ENCODE measurements at places on chromosomes 5 and 9.

- DNase-seq, result no peak
These were observed 447.9 kb upstream of the SGCD start for GRCh38 chr5:155878991-155879575.

GRCh38 chr9:130243882-130244170, 21.7 kb upstream of the HMCN2 start:
- DNase-seq, result no peak

GRCh38 chr5:72157625-72157962, 50.3 kb downstream of the MAP1B start:
- no peak for DNase-seq

- DNase-seq, result no peak
These were observed 2.2 kb upstream of the FOXD1 start for GRCh38 chr5:73450672-73451223.

- DNase-seq, result no peak
These were observed 236.5 kb downstream of the ICE1 start for GRCh38 chr5:5658889-5659465.

- no peak for DNase-seq
These were observed 27.7 kb downstream of the FGF10 start for GRCh38 chr5:44361342-44362001.
